ENCODE measurements at places on chromosomes 5 and 9.

- peak; percentile 74 for DNase-seq
Observed at GRCh38 chr9:86948074-86948929, 996 bp upstream of the GAS1 start.

DNA sequence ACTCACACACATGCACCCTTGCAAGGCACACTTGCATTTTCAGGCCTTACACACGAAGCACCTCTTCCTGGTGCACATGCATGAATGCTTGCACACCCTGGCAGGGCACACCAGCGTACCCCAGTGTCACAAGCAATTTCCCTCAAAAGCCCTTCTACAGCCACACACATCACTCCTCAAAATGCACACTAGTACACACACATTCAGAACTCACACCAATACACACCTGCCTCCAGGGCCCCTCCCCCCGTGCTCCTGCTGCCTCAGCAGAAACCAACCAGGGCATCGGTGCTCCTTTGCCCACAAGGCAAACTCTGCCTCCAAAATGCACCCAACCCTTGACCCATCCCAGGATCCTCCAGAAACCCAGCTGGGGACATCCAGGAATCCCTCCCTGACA, 1.2 kb downstream of the CAMK2A start:
- DNase-seq: no peak

- DNase-seq: no peak
Observed at GRCh38 chr5:11062397-11062796, 301.4 kb upstream of the DAP start.

GRCh38 chr5:131462454-131462853, 172.6 kb downstream of the RAPGEF6 start:
- peak; percentile 68 for DNase-seq

GRCh38 chr9:99075246-99075912, 29.5 kb upstream of the TGFBR1 start:
- no peak for DNase-seq

GRCh38 chr9:12802093-12802492, 27.3 kb downstream of the LURAP1L start:
- no peak for DNase-seq

DNA sequence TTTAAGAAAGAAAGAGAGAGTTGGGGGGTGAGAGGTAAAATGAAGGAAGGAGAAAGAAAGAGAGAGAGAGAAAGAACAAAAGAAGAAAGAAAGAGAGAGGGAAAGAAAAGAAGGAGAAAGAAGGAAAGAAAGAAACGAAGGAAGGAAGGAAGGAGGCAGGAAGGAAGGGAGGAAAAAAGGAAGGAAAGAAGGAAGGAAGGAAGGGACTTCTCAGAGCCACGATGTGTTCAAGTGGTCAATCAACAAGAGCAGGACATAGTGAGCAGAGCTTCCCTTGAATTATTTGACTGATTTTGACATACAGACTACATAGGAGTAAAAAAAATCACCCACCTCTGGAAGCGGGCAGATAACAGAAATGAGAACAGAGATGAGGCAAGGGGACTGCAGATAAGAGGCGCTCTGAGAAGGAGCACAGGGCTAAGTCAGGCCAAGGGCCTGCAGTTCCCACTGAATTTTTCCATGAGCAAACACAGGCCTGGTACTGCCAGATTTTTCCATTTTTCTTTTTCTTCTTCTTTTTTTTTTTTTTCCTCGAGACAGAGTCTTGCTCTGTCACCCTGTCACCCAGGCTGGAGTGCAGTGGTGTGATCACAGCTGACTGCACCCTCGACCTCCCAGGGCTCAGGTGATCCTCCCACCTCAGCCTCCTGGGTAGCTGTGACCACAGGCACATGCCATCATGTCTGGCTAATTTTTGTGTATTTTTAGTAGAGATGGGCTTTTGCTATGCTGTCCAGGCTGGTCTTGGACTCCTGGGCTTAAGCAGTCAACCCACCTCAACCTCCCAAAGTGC, 77.7 kb upstream of the IL17B start:
- DNase-seq: no peak

DNA sequence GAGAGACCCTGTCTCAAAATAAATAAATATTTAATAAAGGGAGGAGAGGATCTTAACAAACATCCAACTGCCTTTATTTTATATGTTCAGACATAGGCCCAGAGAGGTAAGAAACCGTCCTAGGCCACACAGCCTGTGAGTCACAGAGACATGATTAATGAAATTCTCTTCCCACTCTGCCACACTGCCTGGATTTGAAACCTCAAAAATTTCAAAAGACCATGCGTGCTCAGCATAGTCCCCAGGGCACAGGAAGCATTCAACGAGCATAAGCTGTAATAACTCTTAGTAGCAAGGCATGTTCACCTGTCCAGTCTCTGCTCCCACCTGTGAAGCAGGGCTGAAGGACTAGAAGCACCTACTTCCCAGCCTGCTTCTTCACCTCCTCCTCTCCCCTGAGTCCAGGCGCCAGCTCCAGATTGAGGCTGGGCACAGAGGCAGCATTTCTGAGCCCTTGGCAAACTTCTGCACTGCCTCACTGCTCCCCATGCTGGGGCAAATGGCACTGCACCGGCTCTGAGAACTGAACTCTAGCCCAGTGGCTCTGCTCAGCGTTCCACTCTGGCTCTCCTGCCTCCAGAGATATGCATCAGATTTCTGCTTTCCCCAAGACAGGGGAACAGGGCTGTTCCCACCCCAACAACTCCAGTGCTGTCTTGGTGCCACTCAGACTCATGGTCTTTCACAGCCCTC, 1.1 kb downstream of the FAT2 start:
- DNase-seq: peak; percentile 80

- DNase-seq: no peak
Observed at GRCh38 chr5:64458948-64459347, 46.9 kb upstream of the RGS7BP start.

- no peak for DNase-seq
Observed at GRCh38 chr5:161256957-161257356, 289.6 kb downstream of the GABRB2 start.

All from inflammatory macrophage (primary cell).